HAP-1 (cell line): ENCODE measurements at places on chromosomes 7 and 10.

DNA sequence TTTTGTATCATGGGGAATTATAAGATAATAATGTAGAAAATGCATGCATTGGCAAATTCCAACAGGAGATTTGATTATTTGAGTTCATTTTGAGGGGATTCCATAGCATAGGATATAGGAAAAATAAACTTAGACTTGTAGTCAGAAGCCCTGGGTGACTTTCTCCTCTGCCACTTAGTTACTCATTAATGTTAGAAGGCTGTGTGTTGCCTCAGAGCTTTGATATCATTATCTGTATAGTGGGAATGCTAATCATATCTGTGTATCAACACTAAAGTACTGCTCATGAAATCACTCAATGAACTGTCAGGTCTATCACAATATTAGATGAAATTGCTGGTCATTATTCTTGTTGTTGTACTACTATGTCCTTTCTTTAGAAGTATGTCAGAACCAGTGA lies 23.0 kb upstream of the TEX47 start:
- no peak for DNase-seq

GRCh38 chr10:59674215-59674836 lies 35.3 kb downstream of the SLC16A9 start:
- peak; percentile 78 for DNase-seq

DNA sequence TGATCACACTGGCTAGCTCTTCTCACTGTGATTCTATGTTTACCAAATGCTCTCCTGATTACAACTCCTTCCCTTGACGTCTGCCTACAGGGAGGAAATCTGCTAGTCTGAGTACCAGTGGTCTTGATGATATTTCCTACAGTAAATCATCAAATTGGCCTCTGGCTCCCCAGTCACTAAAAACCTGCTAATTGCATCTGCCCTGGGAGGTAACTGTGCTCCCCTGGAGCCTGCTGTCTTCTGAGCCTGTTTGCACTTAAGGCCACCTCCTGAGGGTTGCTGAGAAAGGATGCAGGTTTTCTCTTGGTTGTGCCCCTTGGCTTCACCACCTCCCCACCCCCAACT lies 56.0 kb downstream of the ELMO1 start:
- no peak for DNase-seq

DNA sequence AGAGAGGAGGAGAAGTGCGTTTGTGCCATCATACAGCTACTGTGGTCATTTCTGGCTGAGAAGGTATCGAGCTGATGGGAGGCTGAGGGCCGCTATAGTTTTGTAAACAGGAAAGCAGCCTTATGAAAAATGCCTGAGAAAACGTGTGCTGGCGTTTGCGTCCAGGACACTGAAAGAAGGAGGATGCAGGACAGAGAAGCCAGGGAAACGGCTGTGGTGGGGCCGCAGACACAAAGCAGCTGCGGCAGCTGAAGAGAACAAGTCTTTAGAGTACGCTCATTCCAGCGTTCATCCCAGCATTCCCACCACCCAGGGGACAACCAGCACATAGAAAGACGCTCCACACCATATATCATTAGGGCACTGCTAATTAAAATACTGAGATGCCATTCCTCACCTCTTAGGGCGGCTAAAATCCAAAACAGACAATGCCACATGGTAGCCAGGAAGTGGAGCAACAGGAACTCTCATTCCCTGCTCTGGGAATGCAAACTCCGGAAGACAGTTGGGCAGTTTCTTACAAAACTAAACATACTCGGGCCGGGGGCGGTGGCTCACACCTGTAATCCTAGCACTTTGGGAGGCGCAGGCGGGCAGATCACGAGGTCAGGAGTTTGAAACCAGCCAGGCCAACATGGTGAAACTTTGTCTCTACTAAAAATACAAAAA lies 18.4 kb downstream of the GNA12 start:
- no peak for DNase-seq

GRCh38 chr7:112205343-112206237 lies 609 bp downstream of the DOCK4 start:
- peak; percentile 60 for DNase-seq

DNA sequence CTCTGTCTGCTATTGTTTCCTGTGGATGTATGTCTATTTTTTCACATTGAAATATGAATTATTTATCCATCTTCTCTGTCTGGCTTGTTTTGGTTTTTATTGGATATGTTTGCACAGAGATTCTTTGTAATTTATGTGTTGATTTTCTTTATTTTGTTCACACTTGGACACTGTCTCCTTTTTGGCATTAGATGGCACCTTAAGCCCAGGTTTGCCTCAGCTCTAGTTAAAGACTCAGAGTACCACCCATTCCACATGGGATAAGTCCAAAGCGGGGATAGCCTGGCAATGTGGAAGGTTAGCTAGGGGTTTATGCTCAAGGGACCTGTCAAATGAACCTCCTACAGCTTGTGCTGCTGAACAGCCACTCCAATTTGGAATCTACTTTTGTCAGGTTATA lies 14.1 kb downstream of the FEZF1 start:
- no peak for DNase-seq

DNA sequence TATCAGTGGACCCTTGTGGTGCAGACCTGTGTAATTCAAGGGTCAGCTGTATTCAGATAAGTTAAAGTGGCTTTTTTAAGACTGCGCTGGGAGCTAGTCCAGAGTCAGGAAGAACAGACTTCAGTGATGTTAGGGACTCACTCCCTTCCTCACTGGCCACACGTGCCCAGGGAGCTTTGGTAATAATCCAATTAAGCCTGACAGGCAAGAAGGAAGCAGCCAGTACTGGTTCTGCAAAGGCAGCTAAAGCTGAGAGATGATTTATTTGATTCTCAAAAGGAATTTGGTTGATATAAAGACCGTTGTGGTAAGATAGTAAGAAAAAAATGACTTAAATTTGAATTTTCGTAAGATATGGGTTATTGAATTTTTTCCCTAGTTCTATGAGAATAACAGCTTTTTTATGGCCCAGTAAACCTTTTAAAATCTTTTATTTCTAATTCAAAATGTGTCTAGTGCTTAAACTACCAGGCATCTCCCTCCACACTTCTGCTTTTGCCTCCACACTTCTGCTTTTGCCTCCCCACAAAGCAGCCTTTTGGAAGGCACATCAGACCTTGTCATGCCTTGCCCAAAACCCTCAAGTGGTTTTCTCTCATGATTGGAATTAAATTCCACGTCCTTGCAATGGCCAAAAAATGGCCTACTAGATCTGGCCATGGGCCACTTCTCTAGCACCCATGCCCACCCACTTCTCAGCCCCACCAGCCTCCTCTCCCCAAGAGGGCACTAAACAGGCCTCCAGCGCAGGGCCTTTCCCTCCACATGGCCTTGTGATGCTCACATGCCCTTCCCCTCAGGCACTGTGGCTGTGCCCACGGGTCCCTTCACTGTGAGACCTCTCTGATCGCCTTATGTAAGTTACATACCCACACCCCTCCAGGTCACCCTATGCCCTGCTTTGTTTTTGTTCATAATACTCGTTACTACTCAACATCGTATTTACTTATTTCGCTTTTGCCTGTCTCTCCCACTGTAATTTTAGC lies 92.5 kb downstream of the POU6F2 start:
- DNase-seq, result no peak

DNA sequence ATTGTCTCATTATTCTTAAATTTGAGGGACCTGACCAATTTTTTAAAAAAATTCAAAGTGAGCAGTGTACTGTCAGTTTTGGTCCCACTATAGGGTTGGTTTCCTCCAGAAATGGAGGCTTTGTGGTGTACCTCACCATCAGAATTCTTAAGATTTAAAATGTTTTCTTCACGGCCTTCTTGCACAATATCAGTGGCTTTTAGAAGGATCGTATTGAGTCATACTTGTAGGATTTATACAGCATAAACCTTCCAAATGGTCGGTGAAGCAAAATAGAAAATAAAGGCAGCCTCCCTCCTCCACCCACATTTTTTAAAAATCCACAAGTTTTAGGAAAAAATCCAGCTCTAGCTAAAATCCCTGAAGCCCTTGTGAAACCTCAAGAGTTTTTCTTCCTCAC lies 126.4 kb downstream of the RNLS start:
- no peak for DNase-seq
